ENCODE measurements at places on chromosomes 6 and 20.

DNA sequence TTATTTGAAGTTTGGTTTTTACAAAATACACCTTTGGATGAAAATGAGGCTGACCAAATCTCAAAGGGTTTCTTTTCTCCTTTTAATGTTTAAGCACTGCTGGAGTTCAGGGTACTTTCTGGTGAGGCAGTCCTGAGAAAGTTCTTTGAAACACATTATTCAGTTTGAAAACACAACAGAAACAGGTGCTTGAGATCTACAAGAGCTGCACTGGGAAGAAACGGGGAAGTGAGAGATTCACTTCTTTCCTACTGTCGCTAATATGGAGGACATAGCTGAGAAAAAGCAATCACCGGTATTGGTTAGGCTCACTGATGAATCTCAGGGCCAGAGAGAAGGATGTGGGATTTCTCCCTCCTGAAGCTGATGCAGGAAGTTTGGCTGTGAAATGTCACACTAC lies 22.9 kb upstream of the TMEM170B start:
- no peak for DNase-seq

GRCh38 chr6:12266571-12266970 lies 23.6 kb upstream of the EDN1 start:
- no peak for DNase-seq

GRCh38 chr20:36199345-36200257 lies 36.7 kb upstream of the AAR2 start:
- peak; percentile 86 for DNase-seq

DNA sequence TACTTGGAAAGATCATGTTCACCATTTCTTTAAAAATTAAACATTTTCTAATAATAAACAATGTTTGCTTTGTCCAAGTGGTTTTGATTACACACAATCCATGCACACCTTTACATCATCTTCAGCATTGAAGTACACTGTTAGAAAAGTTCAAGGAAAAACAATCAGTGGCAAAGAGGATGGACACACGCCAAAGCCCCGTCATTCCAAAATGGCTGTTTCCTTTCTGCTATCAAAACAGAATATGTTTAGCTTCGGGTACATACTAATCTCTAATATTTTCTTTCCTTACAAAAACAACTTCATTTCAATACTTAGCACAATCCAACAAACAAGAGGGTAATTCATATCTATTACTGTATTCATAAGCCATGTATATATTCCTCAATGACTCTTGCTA lies 24.5 kb downstream of the REPS1 start:
- no peak for DNase-seq

GRCh38 chr6:107692351-107692750 lies 131.8 kb downstream of the SCML4 start:
- no peak for DNase-seq

DNA sequence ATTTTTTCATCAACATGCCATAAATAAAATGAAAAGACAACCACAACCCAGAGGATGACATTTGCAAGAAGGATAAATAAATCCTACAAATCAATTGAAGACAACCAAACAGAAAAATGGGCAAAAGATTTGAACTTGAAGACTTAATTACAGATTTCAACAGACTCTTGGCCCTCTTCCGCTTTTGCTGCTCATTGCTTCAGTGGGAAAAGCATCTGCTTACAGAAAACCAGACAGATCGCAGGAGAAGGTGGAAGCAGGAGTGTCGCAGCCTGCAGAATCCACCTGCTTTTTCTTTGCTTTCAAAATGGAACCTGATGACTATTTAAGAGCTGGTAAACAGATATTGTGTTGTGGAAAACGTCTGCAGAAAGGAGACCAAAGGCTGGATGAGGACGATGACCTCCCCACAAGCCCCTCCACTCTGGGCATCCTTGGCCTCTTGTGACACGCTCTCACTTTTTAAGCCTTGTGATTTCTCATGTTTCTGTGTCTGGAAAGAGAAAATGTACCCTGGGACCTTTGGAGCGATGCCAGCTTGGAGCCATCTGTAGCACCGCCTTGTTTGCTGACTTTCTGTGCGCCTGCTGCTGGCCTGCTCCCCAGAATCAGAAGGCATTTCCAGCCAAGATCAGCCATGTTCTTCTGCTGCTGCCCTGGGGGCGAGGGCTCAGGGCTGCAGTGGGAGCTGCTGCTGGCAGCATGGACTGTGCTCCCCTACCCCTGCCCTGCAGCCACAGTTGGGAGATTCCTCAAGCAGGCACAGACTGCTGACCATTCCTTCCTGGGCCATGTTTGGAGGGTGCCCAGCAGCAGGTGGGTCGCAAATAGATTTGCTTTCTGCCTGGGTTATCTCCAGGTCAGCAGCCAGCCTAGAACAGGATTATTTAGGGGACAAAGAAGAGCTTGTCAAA lies 3.6 kb upstream of the CSTL1 start:
- no peak for DNase-seq

DNA sequence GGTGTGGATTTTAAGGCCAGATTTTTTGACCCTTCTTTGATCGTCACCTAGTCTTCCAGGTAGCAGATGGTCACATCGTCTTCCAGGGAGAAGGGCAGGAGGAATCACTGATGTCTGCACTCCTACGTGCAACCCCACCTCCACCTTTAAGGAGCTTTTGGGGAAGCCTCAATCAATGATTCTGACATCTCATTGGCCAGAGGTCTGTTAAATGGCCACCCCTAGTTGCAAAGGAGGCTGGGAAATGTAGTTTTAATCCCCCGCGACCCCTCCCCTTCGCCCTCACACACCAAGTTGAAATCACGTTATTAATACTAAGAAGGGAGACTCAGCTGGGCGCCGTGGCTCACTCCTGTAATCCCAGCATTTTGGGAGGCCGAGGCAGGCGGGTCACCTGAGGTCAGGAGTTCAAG lies 151.4 kb downstream of the BCAS1 start:
- DNase-seq = no peak

- peak; percentile 22 for DNase-seq
Measured at GRCh38 chr6:129253727-129254126, 370.8 kb downstream of the LAMA2 start.

All from activated T-cell treated with anti-CD3 and anti-CD28 coated beads, Interleukin-2, amount 50 U/mL, for 48 hours (primary cell).